ENCODE measurements at places on chromosomes 5 and 9.

GRCh38 chr5:107542831-107543231 lies 127.9 kb downstream of the EFNA5 start:
- no peak for DNase-seq

DNA sequence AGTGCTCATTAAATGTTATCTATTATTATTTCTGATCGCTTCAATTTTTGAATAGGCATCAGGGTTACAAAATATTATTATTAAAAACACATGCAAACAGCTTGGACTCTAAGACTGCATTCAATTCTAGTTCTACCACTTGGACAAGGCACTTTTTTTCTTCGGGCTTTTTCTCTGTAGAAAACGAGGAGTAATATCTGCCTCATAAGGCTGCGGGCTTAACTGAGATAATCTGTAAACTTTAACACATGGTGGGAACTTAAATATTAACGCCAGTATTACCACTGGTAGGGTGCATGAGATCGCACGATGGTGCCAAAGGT lies 511 bp upstream of the SPDL1 start:
- no peak for DNase-seq

GRCh38 chr9:97930972-97931371 lies 7.0 kb downstream of the HEMGN start:
- no peak for DNase-seq

- no peak for DNase-seq
Measured at GRCh38 chr5:84535281-84535680, 150.6 kb upstream of the EDIL3 start.

DNA sequence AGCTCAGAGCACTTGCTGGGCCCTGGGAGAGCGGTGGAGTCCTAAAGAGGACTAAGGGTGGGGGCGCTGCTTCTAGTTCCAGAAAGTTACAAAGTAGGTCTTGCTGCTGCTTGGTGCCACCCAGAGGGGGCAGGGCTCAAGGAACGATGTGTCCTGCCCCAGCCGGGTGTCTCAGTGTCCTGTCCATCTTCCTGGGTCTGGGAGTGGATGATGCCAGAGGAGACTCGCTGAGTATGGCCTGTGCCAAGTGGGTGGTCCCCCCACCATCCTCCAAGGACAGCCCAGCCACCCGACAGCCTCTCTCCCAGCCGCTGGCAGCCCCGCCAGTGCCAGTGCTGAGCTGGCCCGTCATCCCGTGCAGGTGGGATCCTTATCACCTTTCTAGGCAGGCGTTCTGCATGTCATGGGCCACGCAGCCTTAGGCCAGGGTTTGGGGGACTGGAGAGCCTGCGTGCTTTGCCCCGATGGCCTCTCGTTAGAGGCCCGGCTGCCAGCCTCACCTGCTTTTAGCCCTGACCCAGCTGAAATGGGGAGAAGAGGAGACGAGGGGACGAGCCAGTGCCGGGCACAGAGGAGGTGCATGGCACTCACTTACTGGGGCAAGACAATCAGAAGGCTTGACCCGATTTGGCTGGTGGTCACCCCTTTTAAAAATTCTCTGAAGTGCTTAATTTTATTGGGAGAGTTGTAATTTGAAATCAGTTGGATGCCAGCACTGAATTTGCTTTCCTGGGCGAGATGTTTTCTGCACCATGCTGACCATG lies 5.6 kb downstream of the WNK2 start:
- no peak for DNase-seq

GRCh38 chr5:91495699-91496098 lies 112.6 kb upstream of the ARRDC3 start:
- no peak for DNase-seq

DNA sequence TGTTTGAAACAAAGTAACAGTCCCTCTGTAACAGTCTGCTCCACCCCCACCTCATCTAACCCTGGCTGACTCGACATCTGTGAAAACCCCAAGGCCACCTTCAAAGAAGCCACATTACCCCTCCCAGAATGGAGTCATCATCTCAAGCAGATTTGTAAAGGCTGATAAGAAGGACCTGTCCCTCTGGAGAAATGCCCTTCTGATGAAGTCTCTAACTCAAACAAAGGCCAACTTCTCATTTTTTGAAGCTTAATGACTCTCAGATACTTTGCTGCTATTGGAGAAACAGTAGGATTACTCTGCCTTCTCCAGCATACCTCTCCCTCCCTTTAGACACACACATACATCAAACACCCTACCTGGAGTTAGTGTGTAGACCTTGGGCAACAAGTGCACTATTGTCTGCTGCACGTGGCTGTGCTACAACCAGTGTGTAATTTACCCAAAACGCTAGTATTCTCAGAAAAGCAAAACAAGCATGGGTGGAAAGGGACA lies 5.3 kb upstream of the SUSD1 start:
- peak; percentile 47 for DNase-seq

GRCh38 chr5:68423154-68423811 lies 207.7 kb downstream of the PIK3R1 start:
- DNase-seq, result no peak

DNA sequence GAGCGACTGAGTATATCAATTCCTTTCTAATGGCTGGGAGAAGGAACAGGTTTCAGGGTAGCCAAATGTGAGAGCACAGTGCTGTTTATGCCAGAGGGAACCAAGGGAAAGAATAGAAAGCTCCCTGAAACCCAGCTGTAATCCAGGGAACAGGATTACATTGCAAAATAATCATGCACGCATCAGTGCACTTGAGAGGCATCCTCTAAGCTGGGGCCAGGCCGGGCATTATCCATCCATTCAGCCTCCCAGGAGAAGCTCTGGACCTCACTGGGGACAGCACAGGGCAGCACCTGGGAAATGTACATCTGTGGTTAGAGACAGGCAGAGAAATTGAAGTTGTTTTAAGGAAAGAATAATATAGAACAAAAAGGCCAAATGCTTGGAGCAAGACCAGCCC lies 72.7 kb downstream of the MTRR start:
- no peak for DNase-seq

DNA sequence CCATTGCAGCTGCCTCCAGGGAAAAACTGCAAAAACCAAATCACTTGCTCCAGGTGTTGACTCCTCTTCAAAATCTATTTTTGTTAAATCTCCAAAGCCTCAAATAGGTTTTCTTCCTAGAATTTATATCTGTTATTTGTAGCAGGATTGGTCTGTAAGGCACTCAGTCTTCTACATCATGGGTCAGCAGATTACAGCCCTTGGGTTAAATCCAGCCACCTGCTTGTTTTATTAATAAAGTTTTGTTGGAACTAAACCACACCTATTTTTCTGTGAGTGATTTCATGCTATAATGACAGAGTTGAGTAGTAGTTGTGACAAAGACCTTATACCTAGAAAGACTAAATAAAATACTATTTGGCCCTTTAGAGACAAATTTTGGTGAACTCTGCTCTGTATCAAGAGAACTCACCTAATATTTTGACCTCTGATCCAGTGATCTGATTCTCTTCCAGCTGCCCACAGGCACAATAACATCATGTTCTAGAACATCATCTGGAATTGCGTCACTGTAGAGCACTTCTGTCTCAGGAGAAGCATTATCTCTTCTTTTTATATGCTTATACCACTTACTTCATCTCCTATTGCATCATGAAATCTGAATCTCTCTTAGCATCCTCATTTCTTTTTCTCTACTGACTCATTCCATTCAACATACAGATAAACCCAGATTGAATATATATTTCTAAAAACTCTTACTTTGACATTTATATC lies 130.1 kb downstream of the RPS23 start:
- peak; percentile 45 for DNase-seq

DNA sequence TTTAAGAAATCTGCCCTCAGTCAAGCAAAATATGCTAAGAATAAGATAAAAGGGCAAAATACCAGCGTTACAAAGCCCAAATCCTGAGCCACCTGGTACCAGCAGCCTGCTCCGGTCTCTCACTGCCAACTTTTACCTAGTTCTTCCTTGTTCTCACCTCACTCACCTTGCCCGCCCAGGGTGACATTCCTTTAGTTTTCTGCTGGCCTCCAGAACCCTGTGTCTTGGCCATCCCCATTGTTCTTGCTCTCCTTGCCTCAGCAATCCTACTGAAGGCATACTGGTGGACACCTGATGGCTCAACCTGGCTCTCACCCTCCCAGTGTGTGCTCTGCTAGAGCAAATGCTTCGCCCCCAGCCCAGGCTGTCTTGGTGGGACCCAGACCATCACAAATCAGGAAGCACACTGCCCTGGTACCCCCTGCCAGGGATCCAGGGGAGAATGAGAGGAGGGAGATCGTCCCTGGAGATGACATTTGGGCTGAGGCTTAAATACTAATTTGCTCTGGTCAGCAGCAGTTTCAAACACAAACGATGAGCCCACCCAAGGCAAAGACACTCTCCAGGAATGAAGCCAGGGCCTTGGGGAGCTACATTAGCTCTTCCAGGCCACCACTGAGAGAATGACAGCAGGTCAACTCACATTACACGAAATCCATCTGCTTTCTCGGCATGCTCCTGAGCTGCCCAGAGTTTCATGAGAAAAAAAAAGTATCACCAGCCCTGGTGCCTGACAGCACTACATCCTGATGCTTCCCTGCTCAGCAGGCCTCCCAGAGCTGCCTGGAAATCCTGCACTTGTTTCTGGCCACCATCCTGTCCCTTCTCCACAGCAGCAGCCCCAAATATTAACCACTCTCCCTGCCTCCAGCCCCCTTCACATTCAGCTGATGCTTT lies 12.2 kb upstream of the SEPTIN8 start:
- no peak for DNase-seq

- DNase-seq, result peak; percentile 94
Measured at GRCh38 chr5:132812123-132812765, 858 bp upstream of the SOWAHA start.

DNA sequence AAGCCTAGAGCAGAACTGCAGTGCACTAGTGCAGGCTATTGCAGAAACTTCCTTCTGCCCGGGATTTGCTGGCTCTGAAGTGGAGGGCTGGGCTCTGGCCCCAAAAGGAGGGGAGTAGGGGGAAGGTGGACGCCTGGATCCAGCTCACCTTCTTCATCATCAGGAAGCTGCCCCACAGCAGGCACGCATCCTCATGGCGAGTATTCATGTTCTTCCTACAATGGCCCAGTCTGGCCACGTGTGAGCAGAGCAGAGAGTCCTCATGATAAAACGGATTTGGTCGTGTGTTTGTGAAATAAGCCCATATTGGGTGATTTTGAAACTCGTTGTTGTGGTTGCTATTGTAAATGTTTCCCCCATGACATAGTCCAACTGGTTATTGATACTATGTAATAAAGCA lies 8.2 kb upstream of the GLIPR2 start:
- peak; percentile 58 for DNase-seq

DNA sequence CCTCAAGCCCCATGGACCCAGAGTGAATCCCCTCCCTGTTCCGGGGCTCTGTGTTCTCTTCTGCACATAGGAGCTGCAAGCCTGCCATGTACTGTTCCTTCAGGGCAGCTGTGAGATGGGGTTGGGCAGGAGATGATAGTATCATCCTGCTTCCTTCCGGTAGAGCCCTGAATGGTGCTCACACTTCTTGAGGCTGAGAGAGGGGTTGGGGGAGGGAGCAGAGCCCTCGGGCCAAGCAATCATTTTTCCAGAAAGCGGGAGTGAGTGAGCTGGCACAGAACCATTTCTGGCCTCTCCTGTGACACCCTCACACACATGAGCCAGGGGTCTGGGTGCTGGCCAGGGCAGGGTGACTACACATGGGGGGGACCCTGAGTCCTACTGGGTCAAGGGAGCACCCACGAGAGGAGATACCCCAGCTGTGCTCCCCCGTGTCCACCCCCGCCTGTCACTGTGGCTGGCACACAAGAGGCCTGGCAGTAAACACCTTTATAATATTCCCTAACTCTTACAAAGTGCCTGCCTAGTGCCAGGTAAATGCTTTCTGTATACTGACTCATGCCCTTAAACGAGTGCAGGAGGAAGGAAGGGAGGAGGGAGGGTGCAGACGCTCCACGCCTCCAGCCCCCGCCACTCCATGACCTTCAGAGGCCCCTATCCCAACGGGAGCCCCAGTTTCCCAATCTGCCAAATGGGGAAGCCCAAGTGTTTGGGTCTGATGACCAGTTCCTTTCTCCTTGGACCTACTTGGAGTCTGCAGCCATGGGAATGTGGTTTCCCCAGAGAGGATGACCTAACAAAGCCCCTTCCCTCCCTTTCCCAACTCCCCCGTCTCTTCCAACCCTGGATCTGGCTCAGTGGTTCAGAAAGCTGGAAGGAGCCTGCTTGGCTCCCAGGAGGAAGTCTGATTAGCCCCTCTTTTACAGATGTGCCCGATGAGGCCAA lies 15.5 kb downstream of the AKNA start:
- DNase-seq, result peak; percentile 50

- no peak for DNase-seq
Measured at GRCh38 chr5:74056107-74056788, 430.3 kb downstream of the ARHGEF28 start.

DNA sequence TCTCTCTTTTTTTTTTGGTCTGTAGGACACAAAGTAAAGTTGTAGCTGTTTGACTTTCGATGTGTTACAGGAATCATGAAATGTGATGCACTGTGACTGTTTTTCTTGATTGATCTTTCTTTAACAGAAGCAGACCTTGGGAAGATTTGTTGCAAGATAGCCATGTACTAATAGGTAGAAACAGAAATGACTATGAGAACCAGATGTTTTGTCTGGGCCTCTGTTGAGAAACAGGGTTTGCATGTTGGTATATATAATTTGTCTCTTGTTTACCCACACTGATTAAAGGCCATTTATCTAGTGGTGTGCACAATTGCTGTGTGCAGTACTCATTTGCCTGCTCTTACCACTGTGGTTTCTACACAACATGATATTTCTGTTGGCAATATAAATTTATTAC lies 125.1 kb downstream of the HACD4 start:
- no peak for DNase-seq

GRCh38 chr5:101047181-101047580 lies 144.1 kb upstream of the ST8SIA4 start:
- DNase-seq, result no peak

DNA sequence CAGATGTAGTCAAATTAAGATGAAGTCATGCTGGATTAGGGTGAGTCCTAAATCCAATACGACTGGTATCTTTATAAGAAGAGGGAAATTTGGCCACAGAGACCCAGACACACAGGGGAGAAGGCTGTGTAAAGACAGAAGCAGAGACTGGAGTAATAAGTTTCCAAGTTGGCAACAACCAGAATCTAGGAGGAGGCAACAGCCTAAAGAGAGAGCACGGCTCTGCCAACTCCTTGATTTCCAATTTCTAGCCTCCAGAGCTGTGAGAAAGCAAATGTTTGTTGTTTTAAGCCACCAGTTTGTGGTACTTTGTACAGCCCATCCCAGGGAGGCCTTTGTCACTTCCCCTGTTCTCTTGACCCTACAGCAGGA lies 74.4 kb downstream of the ATG10 start:
- no peak for DNase-seq

DNA sequence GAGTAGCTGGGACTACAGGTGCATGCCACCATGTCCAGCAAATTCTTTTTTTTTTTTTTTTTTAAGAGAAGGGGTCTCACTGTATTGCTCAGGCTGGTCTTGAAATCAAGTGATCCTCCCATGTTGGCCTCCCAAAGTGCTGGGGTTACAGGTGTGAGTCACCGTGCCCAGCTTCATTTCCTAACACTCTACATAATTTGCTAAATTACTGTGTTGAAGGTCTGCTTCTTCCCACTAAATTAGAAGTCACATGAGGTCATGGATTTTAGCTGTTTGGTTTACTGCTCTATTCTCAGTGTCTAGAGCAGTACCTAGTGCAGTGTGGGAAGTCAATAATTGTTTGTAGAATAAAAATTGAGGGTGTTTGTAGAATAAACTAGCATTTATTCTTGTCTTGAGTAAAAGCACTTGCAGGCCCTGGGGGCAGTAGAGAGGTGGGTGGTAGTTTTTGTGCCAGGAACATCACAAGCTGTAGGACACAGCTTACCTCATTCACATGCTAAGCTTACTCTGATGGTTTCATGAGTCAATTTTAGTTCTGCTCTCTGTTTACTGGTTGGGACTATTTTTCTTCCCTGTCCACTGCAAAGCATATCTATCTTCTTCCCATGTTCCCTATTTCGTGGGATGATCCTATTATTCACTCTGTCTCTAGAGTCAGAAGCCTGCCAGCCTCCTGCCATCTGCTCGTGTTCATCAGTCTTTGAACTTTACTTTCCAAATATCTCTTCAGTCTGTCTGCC lies 7.0 kb downstream of the TEX48 start:
- DNase-seq, result no peak
